ENCODE measurements at places on chromosomes 5 and 9. TPM values are rescaled to one million over a fixed set of nuclear protein-coding genes. Genes with fewer than 3 reads are reported as not detected.

Gene ARID3C
- total RNA-seq = not detected

Gene MEIKIN
- not detected for total RNA-seq

Gene FREM1
- total RNA-seq = 4.1 TPM

Gene RNF183
- total RNA-seq = 3.5 TPM

Gene CLIC3
- total RNA-seq = not detected

Gene CDX1
- total RNA-seq = not detected

Gene PAPPA
- 3.4 TPM for total RNA-seq

Gene ADRB2
- 26.4 TPM for total RNA-seq

- no peaks in the 10 kb centered on the region for H3K36me3 ChIP-seq
- peak overlapping the region; percentile 57 for H3K4me3 ChIP-seq
- H3K27ac ChIP-seq = no peak overlapping the region
- no peaks in the 10 kb centered on the region for H3K27me3 ChIP-seq
- peaks cover 4% of the 10 kb centered on the region for H3K4me1 ChIP-seq
Observed at GRCh38 chr5:1380910-1381309, 36.0 kb upstream of the CLPTM1L start.

DNA sequence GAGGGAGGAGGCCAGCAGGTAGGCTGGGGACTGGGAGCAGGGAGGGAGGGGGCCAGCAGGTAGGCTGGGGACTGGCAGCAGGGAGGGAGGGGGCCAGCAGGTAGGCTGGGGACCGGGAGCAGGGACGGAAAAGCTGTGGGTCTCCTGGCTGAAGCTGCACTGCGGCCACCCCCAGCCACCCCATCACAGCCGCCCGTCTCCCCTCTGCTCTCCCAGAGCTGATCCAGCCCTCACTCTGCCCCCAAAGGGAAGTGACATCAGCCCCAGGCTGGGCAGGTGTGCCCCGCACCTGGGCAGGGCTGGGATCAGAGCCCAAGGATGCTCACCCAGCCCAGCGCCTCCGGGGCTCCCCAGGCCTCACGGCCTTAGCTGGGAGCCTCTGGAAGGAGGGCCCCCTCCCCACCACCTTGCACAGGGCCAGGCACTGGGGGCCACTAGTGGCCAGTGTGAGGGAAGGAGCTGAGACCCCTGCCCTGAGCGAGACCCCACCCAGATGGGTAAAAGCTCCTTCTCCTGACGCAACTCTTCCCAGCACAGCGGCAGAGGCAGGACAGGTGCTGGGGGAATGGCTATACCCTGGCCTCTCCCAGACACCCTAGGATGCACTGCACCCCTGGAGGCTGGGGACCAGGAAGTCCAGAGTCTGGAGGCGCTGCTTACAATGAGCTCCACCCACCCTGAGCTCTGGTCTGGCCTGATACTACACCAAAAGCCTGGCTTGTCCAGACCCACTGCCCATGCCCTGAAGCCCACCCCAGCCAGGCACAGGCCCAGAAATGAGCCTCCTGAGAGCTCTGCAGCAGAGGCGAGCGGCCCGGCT lies 11.6 kb downstream of the AGPAT2 start:
- H3K36me3 ChIP-seq = no peaks in the 10 kb centered on the region
- no peak overlapping the region for H3K27ac ChIP-seq
- H3K4me3 ChIP-seq = no peak overlapping the region
- DNase-seq = no peak

GRCh38 chr5:126656401-126657007 lies 55.8 kb downstream of the PHAX start:
- no peaks in the 10 kb centered on the region for H3K36me3 ChIP-seq
- H3K27ac ChIP-seq = no peak overlapping the region
- H3K27me3 ChIP-seq = no peaks in the 10 kb centered on the region
- no peak for DNase-seq

- no peak overlapping the region for H3K27ac ChIP-seq
- no peak overlapping the region for H3K4me3 ChIP-seq
- H3K36me3 ChIP-seq = no peaks in the 10 kb centered on the region
- no peaks in the 10 kb centered on the region for H3K27me3 ChIP-seq
- H3K4me1 ChIP-seq = no peaks in the 10 kb centered on the region
Observed at GRCh38 chr5:36599986-36600779, 6.2 kb upstream of the SLC1A3 start.
